Activated B cell treated with CpG ODN at 0.5 μM for 24 hours (primary cell): ENCODE measurements at places on chromosomes 1 and 21. TPM values are rescaled to one million over a fixed set of nuclear protein-coding genes. Genes with fewer than 3 reads are reported as not detected.

DNA sequence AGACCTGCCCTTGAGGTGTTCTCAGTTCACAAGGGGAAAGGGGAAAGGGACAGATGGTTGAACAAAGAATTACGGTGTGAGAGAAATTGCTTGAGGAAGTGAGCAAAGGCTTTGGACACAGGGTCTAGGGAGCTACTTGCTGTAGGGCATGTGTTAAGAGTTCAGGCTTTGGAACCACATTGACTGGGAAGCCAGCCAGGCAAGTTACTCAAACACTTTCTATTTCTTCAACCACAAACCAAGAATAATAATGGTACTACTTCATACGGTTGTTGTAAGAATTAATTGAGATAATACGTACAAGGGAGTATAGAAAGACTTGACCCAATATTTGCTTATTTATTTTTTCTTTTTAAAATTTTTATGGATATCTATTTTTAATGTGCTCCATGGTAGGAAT is 26.6 kb downstream of the AK4 start:
- no peaks in the 10 kb centered on the region for H3K4me1 ChIP-seq
- no peak for DNase-seq
- no peak overlapping the region for H3K4me3 ChIP-seq
- no peaks in the 10 kb centered on the region for H3K27me3 ChIP-seq

DNA sequence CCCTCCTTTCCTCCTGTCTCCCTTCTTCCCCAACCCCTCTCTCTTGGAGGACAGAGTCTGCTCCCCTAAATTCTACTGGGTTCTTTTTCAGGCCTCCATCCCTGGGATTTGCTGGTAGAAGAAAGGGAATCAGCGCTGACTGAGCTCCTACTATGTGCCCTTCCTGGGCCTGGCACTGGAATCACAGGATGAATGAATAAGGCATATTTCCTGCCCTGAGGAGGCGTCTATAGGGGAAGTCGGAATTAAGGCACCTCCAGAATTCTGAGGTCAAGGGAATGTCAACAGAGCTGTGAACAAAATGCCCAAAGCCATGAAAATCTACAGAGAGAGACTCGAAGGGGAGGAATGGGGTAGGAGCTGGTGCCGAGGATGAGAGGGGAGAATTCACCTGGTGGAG is 17.4 kb upstream of the BTG2 start:
- peaks cover 3% of the 10 kb centered on the region for H3K36me3 ChIP-seq
- DNase-seq: no peak
- H3K27me3 ChIP-seq: no peaks in the 10 kb centered on the region
- peak overlapping the region; percentile 73 for H3K4me3 ChIP-seq

GRCh38 chr21:28804089-28804670 is 188.5 kb downstream of the LTN1 start:
- no peaks in the 10 kb centered on the region for H3K27me3 ChIP-seq
- no peak overlapping the region for H3K27ac ChIP-seq
- no peak for DNase-seq
- H3K4me1 ChIP-seq: no peaks in the 10 kb centered on the region

DNA sequence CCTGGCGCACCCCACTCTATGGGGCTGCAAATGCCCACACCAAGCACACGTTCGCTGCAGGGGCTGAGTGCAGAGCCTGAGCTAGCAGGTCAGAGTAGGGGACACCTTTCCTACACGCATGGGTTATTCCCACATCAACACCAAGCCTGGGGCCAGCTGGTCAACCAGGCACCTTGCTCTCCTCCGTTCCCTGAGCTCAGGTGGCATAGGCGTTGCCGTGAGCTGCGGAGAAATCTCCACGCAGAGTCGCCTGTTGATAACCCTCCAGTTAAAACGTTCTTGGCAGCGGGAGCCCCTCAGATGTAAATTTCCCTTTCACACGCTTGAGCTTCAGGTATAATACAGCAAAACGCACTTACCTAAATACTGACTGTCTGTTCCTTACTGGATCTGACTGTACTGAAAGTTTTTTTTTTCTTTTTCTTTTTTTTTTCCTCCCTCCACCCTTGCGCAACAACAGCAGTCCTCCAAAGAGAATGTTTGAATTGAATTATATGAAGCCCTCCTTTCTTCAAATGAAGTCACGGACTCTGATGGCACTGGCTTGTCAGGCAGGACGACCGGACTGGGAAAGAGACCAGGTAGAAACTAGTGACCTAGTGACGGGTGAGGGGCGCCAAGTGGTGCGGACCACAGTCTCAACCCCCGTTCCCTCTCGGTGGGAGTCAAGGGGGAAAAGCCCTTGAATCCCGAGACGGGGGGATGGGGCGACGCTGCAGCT is 2.1 kb downstream of the BRINP3 start:
- H3K27ac ChIP-seq: no peak overlapping the region
- DNase-seq: no peak
- H3K36me3 ChIP-seq: no peaks in the 10 kb centered on the region
- H3K27me3 ChIP-seq: peaks cover 18% of the 10 kb centered on the region

- H3K4me1 ChIP-seq: no peaks in the 10 kb centered on the region
- H3K4me3 ChIP-seq: no peak overlapping the region
- DNase-seq: no peak
- H3K36me3 ChIP-seq: no peaks in the 10 kb centered on the region
- no peak overlapping the region for H3K27ac ChIP-seq
- H3K27me3 ChIP-seq: peaks cover 27% of the 10 kb centered on the region
Measured at GRCh38 chr1:183198463-183198862, 12.4 kb downstream of the LAMC2 start.

GRCh38 chr1:202221911-202222909 is 28.6 kb downstream of the LGR6 start:
- no peak overlapping the region for H3K27ac ChIP-seq
- peaks cover 27% of the 10 kb centered on the region for H3K27me3 ChIP-seq

DNA sequence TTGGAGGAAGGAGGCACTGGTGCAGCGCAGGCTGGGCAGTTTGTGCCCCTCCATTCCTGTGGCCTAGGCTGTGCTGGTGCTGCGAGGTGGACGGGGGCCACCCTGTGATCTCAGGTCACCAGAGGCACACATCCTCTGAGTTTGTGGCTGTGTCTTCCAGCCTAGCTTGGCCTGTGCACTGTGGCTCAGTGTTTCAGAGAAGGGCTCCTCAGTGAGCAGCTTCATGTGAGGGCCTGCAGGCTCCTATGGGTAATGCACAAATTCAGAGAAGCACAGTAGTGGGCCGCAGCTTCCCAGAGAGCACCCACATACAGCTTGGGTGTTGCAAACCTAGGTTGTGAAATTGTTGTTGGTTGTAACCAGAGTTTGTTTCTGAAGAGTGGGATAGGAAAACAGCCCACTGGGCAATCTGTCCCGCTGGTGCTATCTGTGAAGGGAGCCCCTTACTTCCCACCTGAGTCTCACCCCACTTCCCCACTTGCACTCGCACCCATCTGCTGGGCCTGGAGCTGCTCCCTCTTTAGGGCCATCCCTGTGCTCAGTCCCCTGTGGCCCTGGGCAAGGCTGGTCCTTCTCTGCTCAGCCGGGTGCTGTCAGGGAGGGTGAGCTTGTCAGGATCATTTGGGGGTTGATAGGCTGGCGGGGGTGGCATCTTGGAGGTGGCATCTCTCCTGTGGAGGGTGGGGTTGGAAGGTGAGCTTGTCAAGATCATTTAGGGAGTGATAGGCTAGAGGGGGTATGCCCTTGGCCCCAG is 30.2 kb downstream of the SNAP47 start:
- H3K4me3 ChIP-seq: no peak overlapping the region
- DNase-seq: no peak
- H3K36me3 ChIP-seq: peaks cover 49% of the 10 kb centered on the region
- H3K27me3 ChIP-seq: no peaks in the 10 kb centered on the region
- H3K27ac ChIP-seq: no peak overlapping the region
- H3K4me1 ChIP-seq: peaks cover 17% of the 10 kb centered on the region

DNA sequence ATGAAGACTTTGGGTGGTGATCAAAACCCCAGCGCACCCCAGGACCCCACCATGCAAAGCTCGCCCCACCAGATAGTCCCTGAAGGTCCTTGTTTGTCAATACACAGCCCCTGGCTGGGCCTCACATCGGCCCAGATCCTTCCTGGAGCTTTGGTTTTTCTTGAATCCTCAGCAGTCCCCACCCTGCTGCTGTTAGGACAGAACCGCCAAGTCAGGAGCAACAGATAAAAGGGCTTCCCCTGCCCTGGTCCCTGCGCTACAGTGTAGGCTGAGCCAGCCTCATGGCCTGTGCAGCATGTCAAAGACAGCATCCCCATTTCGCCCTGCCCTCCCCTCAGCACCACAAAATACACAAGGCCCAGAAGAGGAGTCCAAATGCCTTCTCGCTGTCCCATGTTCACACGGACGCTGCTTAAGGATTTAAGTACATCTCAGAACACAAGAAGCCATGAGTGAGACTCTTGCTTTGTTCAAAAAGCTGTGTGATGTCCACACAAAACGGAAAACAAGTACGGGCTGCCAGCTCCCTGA is 65.7 kb downstream of the PSMG1 start:
- H3K27ac ChIP-seq: no peak overlapping the region
- no peak for DNase-seq
- peaks cover 11% of the 10 kb centered on the region for H3K27me3 ChIP-seq
- H3K4me1 ChIP-seq: no peaks in the 10 kb centered on the region
- H3K4me3 ChIP-seq: no peak overlapping the region
- H3K36me3 ChIP-seq: no peaks in the 10 kb centered on the region

GRCh38 chr1:145995148-145995881 is 1.1 kb downstream of the TXNIP start:
- peak overlapping the region; percentile 88 for H3K4me3 ChIP-seq
- DNase-seq: no peak
- peaks cover 79% of the 10 kb centered on the region for H3K4me1 ChIP-seq
- peaks cover 54% of the 10 kb centered on the region for H3K36me3 ChIP-seq
- no peaks in the 10 kb centered on the region for H3K27me3 ChIP-seq

Gene AK5
- not detected in 2 replicates for total RNA-seq

DNA sequence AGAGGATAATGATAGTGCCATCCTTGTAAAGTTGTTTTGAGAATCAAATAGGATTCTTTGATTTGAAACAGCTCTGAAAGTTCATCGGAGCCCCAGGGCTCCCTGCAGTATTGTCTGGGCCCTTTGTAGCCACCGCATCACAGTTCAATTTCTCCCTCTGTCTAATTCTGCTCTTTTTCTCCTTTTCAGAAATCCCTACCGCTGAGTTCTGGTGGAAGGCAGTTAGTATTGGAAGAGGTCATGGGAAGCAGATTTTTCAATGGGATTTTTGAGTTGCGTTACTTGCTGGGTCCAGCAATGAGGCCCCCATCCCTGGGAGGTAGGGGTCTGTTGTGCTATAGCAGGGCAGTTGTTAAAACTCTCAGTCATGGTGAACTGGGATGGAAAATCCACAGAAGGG is 101.0 kb upstream of the DISP3 start:
- DNase-seq: no peak
- H3K27ac ChIP-seq: no peak overlapping the region
- H3K4me3 ChIP-seq: no peak overlapping the region

DNA sequence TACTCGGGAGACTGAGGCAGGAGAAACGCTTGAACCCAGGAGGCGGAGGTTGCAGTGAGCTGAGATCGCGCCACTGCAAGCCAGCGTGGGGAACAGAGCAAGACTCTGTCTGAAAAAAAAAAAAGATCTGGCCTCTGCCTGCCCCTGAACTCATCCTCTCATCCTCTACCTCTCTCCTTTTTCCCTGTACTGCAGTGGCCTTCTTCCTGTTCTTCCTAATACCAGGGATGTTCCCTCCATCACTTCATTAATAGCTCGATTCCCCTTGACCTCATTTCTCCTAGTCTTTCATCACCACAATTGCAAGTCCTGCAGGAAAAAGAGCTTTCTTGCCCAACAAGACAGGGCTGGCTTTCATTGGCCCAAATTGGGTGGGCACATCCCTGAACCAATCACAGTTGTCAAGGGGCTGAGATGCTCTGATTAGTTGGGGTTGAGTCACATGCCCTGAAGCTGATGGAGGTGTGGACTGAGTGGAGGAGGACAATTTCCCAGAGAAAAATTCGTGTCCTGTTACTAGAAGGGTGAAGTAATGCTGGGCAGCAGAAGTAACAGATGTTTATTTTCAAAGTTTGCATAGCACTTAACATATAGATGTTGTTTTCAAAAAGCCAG is 86.8 kb upstream of the PUM1 start:
- no peak overlapping the region for H3K4me3 ChIP-seq
- no peaks in the 10 kb centered on the region for H3K27me3 ChIP-seq
- no peak for DNase-seq

Gene ADORA1
- not detected in 2 replicates for total RNA-seq

GRCh38 chr1:202264726-202265125 is 71.1 kb downstream of the LGR6 start:
- H3K4me1 ChIP-seq: no peaks in the 10 kb centered on the region
- H3K36me3 ChIP-seq: no peaks in the 10 kb centered on the region
- no peak overlapping the region for H3K27ac ChIP-seq
- DNase-seq: no peak
- peaks cover 39% of the 10 kb centered on the region for H3K27me3 ChIP-seq

DNA sequence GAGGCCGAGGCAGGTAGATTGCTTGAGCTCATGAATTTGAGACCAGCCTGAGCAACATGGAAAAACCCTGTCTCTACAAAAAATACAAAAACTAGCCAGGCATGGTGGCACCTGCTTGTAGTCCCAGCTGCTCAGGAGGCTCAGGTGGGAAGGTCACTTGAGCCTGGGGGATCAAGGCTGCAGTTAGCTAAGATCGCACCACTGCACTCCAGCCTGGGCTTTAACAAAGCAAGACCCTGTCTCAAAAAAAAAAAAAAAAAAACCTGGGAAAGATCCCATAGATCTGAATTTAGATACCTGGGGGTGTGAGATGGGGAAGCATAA is 32.9 kb downstream of the NIBAN1 start:
- H3K4me3 ChIP-seq: no peak overlapping the region
- peak overlapping the region; percentile 15 for H3K27ac ChIP-seq
- H3K27me3 ChIP-seq: no peaks in the 10 kb centered on the region
- H3K4me1 ChIP-seq: peaks cover 42% of the 10 kb centered on the region

GRCh38 chr1:10555635-10556429 is 81.1 kb downstream of the PEX14 start:
- H3K4me3 ChIP-seq: no peak overlapping the region
- H3K27me3 ChIP-seq: no peaks in the 10 kb centered on the region
- H3K36me3 ChIP-seq: peaks cover 7% of the 10 kb centered on the region
- peaks cover 22% of the 10 kb centered on the region for H3K4me1 ChIP-seq
- peak overlapping the region; percentile 14 for H3K27ac ChIP-seq
- DNase-seq: no peak

Gene CENPF
- 4.0 and 4.1 TPM in 2 replicates for total RNA-seq

Gene PRDM16
- total RNA-seq: not detected in 2 replicates

GRCh38 chr1:18962121-18962721 is 5.7 kb upstream of the IFFO2 start:
- H3K36me3 ChIP-seq: no peaks in the 10 kb centered on the region
- H3K4me3 ChIP-seq: no peak overlapping the region
- no peak for DNase-seq

Gene MEGF6
- 8.5 and 10.9 TPM in 2 replicates for total RNA-seq

Gene NUDC
- total RNA-seq: 71.7 and 73.7 TPM in 2 replicates

DNA sequence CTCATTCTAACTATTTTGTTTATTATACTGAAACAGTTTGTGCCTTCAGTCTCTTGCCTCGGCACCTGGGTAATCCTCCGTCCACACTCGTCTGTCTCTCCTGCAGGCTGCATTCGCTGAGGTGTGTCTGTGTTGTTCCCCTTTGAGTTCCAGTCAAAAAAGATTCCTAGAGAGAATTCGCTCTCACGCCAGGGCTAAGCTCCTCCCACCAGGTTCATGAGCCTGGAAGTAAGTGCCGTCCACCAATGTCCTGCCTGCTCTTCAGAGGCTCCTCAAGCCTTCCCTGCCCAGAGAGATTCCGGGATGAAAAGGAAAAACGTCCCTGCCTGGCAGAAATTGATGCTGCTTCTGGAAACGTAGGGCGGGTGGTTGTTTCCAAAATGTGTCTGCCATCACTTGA is 12.9 kb downstream of the KIAA2013 start:
- H3K27me3 ChIP-seq: no peaks in the 10 kb centered on the region
- no peak overlapping the region for H3K27ac ChIP-seq
- peaks cover 15% of the 10 kb centered on the region for H3K36me3 ChIP-seq
- DNase-seq: no peak
- peaks cover 20% of the 10 kb centered on the region for H3K4me1 ChIP-seq
